Fibroblast of mammary gland (primary cell): ENCODE measurements at places on chromosomes 6 and 20.

DNA sequence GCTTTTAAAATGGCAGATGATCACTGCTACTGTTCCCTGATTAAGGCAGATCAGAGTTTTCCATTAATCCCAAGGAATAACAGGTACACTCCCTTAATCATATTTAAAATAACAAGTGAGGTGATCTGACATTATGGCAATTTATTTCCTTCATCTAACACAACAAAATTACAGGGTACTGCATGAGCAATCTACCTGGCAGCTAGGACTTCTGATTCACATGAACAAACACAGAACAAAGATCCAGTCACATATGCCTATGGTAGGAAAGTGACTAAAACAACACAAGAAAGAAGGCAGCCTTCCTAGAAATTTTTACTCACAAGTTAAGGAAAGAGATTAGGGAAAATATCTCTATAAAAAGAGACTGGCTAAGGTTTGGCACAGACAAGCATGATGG is 33.2 kb downstream of the MAP7 start:
- DNase-seq, result no peak

DNA sequence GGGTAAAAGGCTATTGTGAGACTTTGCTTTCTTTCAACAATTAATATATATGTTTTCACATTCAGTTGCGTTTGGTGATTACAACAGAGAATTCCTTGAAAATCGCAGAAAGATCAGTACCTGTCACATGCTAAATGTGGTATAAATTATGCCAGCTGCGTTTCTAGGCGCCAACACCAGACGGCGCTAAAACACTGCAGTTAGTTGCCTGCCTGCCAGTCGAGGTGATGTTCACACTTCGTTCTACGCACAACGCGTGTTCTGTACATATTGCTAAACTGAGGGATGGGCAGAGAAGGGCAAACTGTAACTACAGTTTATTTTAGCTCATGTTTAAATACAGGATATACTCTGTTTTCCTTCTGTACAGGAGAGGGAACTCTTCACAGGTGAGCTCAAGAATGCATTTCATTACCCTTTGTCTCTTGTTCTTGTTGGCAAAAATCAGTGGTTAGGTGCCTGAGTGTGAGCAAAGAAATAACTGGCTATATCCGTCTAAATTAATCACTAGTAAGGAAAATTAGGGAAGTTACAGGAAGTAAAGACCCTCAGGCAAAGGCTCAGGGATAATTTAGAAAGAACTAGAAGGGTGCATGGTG is 100.1 kb upstream of the RGS17 start:
- DNase-seq, result peak; percentile 70

DNA sequence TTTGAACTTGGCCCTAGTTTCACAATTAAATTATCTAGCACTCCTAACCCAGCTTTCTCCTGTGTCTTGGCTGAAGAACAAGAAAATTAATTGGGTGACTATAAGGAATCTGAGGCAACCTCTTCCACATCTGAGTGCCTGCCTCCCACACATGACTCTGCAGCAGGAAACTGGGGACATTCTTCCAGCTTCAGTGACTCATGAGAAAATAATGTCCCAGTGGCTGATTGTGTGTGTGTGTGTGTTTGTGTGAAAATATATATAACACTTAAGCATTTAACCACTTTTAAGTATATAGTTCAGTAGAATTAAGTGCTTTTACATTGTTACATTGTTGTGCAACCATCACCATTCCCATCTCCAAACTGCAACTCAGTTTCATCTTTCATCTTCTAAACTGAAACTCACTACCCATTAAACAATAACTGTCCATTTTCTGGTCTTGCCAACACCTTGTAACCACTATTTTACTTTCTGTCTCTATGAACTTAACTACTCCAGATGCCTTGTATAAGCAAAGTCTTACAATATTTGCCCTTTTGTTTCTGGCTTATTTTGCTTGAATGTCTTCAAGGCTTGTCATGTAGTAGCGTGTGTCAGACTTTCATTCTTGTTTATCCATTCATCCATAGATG is 8.7 kb downstream of the TRIM38 start:
- DNase-seq, result peak; percentile 93

- peak; percentile 64 for DNase-seq
Observed at GRCh38 chr6:52390361-52390727, 28.4 kb downstream of the PAQR8 start.

- no peak for DNase-seq
Observed at GRCh38 chr6:10396785-10397184, 18.1 kb downstream of the TFAP2A start.

DNA sequence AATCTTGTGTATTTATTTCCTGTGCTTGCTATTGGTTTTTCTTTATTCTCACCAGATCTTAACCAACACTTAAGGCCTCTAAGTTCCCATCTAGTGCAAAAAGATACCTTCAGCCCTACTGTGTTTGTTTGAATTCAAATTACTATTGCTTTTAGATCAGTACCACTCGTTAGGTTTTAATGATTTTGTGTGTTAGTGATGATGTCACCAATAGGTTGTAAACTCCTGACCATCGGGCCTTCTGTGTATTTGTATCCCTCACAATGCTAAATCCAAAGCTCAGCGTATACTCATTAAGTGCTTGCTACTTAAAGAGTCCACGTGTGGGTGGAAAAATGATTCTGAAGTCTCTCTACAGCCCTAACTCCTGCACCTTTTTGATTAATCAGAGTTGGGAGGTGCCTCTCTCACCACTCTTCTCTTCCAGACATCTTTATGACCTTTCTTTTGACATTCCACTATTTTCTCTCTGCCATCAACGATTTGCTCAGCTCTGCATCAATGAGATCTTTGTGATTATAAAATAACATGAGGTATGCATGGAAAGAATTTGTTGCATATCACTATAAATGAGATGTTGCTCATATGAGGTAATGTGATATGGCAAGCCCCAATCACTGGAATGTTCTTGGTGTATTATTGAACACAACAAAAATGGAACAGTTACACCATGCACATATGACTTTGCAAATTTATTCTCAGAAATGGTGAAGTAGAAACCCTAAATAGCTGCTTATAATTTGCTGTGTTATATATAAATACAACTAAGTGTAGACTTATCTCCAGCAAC is 55.1 kb upstream of the LAMA2 start:
- no peak for DNase-seq

GRCh38 chr20:40176098-40176841 is 512.8 kb downstream of the MAFB start:
- DNase-seq, result no peak

DNA sequence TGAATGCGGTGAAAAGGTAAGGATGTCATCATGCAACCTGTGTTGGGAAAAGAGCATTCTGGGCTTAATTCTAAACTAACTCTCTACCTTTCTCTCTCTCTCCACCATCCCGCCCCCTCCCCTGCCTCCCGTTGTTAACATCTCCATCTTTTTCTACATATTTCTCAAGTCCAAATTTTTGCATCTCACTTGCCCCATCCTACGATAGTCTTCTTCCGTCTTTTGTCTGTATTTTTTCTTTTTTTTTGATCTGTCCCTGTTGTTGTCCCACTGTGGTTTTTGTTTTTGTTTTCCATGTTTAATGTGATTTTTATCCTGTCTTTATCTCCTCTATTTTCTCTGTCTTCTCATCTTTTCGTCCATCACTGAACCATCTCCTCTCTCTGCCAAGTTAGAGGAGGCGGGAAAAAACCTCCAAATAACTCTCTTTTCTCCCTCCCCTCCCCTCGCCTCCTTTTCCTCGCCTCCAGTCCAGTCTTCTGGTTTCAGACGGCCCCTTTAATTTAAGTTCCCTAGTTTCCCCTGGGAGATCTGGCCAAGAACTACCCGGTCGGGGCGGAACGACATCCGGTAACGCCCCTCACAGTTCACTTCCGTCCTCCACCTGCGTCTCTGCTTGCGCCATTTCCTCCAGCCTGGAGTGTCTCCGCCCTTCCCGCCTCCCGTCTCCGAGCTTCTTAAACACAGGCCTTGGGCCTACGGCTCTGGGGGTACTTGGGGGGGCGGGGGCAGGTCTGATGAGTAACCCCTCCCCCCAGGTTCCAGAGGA is at the start of gene NFKBIL1:
NFKBIL1 (plus strand) TSS at position 651 of the 769 bp plus-strand sequence; CDS start at position 738, 87 bp downstream.
- DNase-seq, result peak; percentile 98

- DNase-seq, result no peak
Observed at GRCh38 chr6:38173909-38174308, 354.4 kb downstream of the ZFAND3 start.

- no peak for DNase-seq
Observed at GRCh38 chr6:157096522-157096921, 226.8 kb downstream of the TMEM242 start.

DNA sequence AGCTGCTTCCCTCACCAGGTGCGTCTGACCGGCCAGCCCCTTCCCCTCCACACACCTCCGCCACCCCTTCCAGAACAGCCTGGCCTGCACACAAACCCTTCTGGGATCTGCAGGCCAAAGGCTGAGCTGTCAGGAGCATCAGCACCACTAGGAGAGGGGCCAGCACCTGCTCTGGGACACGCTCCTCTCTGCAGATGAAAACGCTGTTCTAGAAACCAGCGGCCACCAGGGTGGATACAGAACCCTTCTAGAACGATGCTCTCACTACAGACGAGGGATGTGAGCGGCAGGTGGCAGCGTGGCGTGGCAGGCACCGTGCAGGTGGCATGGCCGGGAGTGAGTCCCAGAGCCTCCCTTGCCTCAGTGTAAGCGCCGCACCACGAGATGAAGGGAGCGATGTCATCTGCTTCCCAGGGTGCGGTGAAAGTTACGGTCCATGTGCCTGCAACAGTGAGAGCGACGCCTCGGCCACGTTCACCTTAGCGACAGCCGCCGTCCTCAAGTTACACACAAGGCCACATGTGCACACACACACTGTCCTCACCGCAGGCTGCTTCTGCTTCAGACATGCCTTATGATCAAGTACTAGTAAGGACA is 53.6 kb downstream of the TAF4 start:
- no peak for DNase-seq

DNA sequence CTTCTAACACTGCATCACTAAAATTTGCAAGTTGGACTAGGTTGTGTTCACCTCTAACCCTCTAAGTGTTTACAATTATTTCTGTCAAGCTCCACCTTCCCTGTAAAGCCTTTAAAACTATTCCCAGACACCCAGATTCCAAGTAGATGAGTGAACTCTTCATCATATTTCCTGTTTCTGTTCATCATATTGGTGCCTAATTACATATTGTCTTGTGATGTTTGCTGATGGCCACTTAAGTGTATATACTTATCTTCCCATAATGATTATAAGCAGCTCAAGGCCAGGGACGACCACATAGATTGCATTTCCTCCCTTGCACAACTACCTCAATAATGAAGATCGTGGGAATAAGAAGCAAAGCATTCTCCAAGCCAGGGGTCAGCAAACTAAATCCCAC is 16.8 kb downstream of the TNFRSF21 start:
- peak; percentile 48 for DNase-seq

GRCh38 chr6:11773013-11773412 is 5.6 kb downstream of the ADTRP start:
- DNase-seq, result no peak

GRCh38 chr6:110476046-110476849 is at the start of gene SLC22A16:
TSS of gene SLC22A16 (minus strand) at chr6:110476613. CDS start at chr6:110476574, 39 bp downstream.
- DNase-seq, result no peak

GRCh38 chr6:23016696-23017095 is 447.3 kb downstream of the HDGFL1 start:
- DNase-seq, result no peak

GRCh38 chr6:127328043-127328609 is 15.3 kb downstream of the ECHDC1 start:
- DNase-seq, result peak; percentile 15

DNA sequence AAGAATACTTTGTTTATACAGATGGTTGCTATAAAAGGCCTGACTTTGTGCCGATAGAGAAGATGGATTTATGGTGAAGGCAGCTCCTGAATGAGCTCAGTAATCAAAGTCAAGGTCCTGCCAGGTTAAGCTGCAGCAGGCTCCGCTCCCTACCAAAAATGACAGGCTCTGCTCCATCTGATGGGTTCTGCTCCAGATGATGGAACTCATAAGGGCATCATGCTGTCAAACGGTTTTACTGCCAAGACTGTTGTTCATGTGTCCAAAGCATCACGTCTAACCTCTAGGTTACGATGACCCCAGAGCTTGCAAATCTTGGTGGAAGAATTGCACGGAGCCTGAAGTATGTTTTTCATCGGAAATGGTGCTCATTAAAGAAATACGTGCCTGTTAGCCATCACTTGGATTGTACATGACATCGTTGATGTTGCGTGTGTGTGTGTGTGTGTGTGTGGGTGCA is 19.2 kb upstream of the PTGIS start:
- peak; percentile 88 for DNase-seq

DNA sequence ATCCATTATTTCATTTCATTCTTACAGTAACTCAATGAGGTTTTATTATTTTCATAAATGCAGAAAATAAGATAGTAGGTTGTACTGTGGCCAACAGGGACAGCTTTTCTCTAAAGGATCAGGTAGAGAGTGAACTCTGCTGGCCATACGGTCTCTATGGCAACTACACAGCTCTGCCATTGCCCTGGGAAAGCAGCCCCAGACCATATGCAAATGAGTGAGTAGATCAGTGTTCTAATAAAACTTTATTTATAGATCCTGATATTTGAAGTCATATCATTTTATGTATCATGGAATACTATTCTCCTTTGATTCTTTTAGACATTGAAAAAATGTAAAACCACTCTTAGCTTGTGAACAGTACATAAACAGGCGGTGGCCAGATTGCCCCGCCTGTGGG is 192.5 kb upstream of the RREB1 start:
- DNase-seq, result peak; percentile 24

GRCh38 chr6:155276638-155277037 is 12.8 kb downstream of the CLDN20 start:
- no peak for DNase-seq

GRCh38 chr6:157928428-157928827 is 53.2 kb upstream of the SYNJ2 start:
- DNase-seq, result no peak

DNA sequence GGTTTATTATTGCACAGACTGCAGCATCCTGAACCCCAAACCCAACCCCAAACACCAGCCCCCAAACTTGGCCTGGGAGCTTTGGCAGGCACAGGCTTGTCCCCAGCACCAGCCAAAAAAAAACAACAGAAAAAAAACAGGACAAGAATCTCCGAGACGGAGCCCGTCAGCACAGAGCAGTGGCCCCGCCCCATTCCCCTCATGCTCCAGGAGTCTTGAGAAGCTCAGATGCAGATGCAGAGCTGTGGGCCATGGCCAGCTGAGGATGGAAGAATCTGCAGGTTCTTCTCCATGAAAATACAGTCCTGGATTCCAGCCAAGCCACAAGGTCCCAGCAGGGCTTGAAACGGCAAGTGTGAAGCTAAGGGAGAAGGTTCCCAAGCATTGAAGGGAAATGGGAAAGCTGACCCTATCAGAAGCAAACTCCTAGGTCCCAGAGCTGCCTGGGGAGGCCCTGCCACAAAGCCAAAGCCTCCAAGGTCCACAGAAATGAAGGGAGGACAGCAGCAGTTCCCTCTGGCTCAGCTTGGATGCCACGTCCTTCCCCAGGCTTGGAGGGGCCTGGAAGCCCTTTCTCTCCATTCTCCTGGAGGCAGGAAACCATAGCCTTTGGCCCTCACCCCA is 75.2 kb downstream of the JPH2 start:
- peak; percentile 12 for DNase-seq

DNA sequence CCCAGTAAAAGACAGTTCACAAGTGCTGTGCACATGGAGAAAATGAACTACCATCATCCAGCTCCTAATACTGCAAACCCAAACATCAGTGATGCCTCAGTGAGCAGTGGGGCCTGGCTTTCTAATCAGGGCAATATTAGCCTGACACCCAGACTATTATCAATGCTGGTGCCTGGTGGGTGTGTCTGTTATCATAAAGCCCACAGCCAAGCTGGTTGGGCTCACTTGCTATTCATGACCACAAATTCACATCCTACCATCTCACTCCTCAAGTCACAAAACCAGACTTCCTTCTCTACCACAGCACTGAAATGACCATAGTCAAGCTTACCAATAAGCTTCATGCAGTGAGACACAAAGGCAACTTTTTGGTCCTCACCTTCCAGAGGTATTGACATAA is 180.8 kb upstream of the PLN start:
- DNase-seq, result no peak

- no peak for DNase-seq
Observed at GRCh38 chr6:99378636-99379035, 15.4 kb downstream of the COQ3 start.
